ENCODE measurements at places on chromosomes 4 and X. TPM values are rescaled to one million over a fixed set of nuclear protein-coding genes. Genes with fewer than 3 reads are reported as not detected.

DNA sequence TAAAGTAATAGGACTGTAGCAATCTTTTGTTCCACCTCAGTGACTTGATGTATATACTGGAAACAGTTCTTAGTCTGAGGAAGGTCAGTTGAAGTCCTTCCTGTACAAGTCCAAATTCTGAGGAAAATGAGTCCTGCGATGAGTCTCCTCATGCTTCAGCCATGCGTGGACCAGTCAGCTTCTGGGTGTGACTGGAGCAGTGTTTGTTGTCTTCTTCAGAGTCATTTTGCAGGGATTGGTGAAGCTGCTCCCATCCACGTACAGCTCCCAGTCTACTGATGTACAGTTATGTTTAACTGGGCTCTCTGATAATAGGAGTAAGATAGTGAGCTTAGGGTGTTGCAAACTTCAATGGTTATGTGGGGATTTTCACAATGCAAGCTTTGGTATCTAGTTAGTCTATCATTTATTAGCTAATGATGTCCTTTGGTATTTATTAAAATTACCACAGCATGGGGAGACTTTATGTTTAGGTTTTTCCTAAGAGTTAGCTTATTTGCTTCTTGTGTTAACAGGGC is 3.4 kb downstream of the UGT2B17 start:
- no peaks in the 10 kb centered on the region for H3K27me3 ChIP-seq
- no peaks in the 10 kb centered on the region for H3K36me3 ChIP-seq
- no peak overlapping the region for H3K27ac ChIP-seq
- no peak for DNase-seq

DNA sequence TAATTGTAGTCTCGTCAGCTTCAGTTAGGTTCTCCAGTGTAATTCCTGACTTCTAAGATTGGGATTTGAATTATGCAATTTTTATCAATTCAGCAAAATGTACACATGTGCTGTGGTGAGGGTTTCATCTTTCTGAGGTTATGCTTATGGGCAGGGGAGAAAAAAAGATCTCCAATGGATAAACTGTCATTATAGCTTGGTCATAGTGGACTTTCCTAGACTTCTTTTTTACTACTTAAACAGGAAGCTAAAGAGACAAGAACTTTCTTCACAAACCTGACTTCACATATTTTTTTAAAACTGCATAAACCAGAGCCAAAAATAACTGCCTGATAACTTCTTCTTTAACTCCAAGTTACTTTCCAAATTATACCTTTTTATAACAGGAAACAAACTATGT is 21.7 kb upstream of the SPP1 start:
- H3K27me3 ChIP-seq: peaks cover 28% of the 10 kb centered on the region
- H3K27ac ChIP-seq: no peak overlapping the region
- H3K36me3 ChIP-seq: no peaks in the 10 kb centered on the region
- no peaks in the 10 kb centered on the region for H3K4me1 ChIP-seq

- H3K36me3 ChIP-seq: peaks cover 52% of the 10 kb centered on the region
- H3K4me1 ChIP-seq: peaks cover 6% of the 10 kb centered on the region
- no peak overlapping the region for H3K4me3 ChIP-seq
These were observed 524.1 kb downstream of the IL15 start for GRCh38 chr4:142160509-142160908.

DNA sequence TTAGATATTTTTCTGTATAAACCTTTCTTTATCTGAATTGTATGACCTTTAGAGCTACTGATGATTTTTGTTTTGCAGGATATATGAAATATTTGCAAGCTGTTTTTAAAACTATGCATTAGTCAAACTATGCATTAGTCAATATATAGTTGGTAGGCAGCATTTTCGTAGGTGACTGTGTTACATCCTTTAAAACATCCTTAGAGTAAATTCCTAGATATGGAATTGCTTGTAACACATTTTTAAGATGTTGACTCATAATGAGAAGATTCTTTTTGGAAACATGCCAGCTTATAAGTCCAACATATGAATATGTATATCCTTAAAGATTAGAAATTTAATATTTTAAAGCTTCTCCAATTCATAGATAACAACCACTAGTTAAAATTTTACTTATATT is 1768.5 kb downstream of the PCDH7 start:
- no peak overlapping the region for H3K4me3 ChIP-seq
- no peaks in the 10 kb centered on the region for H3K27me3 ChIP-seq
- DNase-seq: no peak

- peaks cover 40% of the 10 kb centered on the region for H3K36me3 ChIP-seq
- H3K4me3 ChIP-seq: no peak overlapping the region
- no peak for DNase-seq
- H3K27ac ChIP-seq: no peak overlapping the region
- H3K4me1 ChIP-seq: peaks cover 6% of the 10 kb centered on the region
- no peaks in the 10 kb centered on the region for H3K27me3 ChIP-seq
These were observed 37.3 kb downstream of the CASP6 start for GRCh38 chr4:109665783-109666485.

DNA sequence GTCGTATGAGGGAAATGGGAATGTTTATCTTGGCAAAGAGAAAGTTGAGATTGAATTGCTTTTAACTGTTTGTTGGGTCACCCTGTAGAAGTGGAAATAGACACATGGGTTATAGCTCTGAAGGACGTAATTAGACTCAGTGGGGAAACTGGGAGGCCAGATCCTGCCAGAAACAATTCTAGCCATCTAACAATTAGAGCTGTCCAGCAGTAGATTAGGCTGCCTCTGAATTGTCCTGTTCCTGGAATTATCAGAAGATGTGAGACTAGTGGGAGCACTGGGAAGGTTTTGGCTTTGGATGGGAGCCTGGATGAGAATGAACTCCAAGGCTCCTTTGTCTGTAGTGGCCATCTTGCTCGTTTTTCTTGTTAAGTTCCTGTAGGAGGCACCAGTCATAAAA is 61.9 kb upstream of the IGFBP7 start:
- H3K27ac ChIP-seq: no peak overlapping the region
- DNase-seq: no peak
- no peaks in the 10 kb centered on the region for H3K4me1 ChIP-seq
- H3K27me3 ChIP-seq: peaks cover 2% of the 10 kb centered on the region
- no peaks in the 10 kb centered on the region for H3K36me3 ChIP-seq
- H3K4me3 ChIP-seq: no peak overlapping the region

- no peaks in the 10 kb centered on the region for H3K4me1 ChIP-seq
- DNase-seq: no peak
- no peak overlapping the region for H3K4me3 ChIP-seq
- no peak overlapping the region for H3K27ac ChIP-seq
- H3K36me3 ChIP-seq: no peaks in the 10 kb centered on the region
- no peaks in the 10 kb centered on the region for H3K27me3 ChIP-seq
These were observed 484.5 kb downstream of the PACRGL start for GRCh38 chr4:21184788-21185187.

GRCh38 chrX:153448556-153449367 is 2.9 kb upstream of the TREX2 start:
- no peak for DNase-seq
- no peaks in the 10 kb centered on the region for H3K36me3 ChIP-seq
- no peaks in the 10 kb centered on the region for H3K27me3 ChIP-seq

- H3K36me3 ChIP-seq: no peaks in the 10 kb centered on the region
- H3K4me1 ChIP-seq: no peaks in the 10 kb centered on the region
- H3K27ac ChIP-seq: no peak overlapping the region
- no peak overlapping the region for H3K4me3 ChIP-seq
- no peak for DNase-seq
These were observed 45.4 kb downstream of the COMMD8 start for GRCh38 chr4:47418147-47418546.

- no peaks in the 10 kb centered on the region for H3K27me3 ChIP-seq
- H3K4me3 ChIP-seq: no peak overlapping the region
- H3K4me1 ChIP-seq: no peaks in the 10 kb centered on the region
- H3K27ac ChIP-seq: no peak overlapping the region
- H3K36me3 ChIP-seq: no peaks in the 10 kb centered on the region
- DNase-seq: no peak
These were observed 202.2 kb upstream of the CXorf66 start for GRCh38 chrX:140167551-140167950.

- H3K36me3 ChIP-seq: peaks cover 64% of the 10 kb centered on the region
- H3K4me3 ChIP-seq: no peak overlapping the region
- peak overlapping the region; percentile 31 for H3K27ac ChIP-seq
These were observed 4.6 kb downstream of the JAKMIP1 start for GRCh38 chr4:6195602-6196319.

GRCh38 chr4:154739111-154739510 is 4.7 kb upstream of the LRAT start:
- H3K27ac ChIP-seq: no peak overlapping the region
- peaks cover 2% of the 10 kb centered on the region for H3K36me3 ChIP-seq
- no peak for DNase-seq
- peaks cover 39% of the 10 kb centered on the region for H3K27me3 ChIP-seq

- DNase-seq: no peak
- no peaks in the 10 kb centered on the region for H3K36me3 ChIP-seq
- peaks cover 13% of the 10 kb centered on the region for H3K27me3 ChIP-seq
- no peaks in the 10 kb centered on the region for H3K4me1 ChIP-seq
These were observed 171.9 kb upstream of the GALNT7 start for GRCh38 chr4:172996571-172997216.

GRCh38 chr4:153877898-153878297 is 89.0 kb upstream of the SFRP2 start:
- no peaks in the 10 kb centered on the region for H3K4me1 ChIP-seq
- H3K27ac ChIP-seq: no peak overlapping the region
- peaks cover 5% of the 10 kb centered on the region for H3K36me3 ChIP-seq
- no peak for DNase-seq
- no peak overlapping the region for H3K4me3 ChIP-seq

GRCh38 chrX:23959781-23960180 is 52.0 kb downstream of the CXorf58 start:
- DNase-seq: no peak
- H3K36me3 ChIP-seq: no peaks in the 10 kb centered on the region
- no peaks in the 10 kb centered on the region for H3K27me3 ChIP-seq
- peak overlapping the region; percentile 8 for H3K27ac ChIP-seq
- peaks cover 7% of the 10 kb centered on the region for H3K4me1 ChIP-seq
- H3K4me3 ChIP-seq: no peak overlapping the region

DNA sequence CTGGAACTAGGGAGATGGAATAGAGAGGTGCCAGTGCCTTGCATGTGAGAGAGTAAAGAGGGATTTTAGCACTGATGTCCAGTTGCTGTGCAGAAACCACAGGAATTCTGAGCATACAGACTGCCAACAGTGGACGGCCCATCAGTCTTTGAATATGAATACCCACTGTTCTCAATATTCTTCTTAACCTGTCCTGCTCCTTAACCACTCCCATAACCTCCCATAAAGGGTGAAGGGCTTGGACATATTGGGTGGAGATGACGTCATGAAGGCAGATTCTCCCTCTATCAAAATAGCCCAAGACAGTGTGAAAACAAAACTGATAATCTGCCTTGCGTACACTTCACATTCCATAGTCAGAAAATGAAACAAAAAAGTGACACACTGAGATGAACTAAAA is 1313.7 kb upstream of the PABPC4L start:
- H3K36me3 ChIP-seq: no peaks in the 10 kb centered on the region
- no peak for DNase-seq
- H3K4me3 ChIP-seq: no peak overlapping the region
- no peaks in the 10 kb centered on the region for H3K4me1 ChIP-seq

DNA sequence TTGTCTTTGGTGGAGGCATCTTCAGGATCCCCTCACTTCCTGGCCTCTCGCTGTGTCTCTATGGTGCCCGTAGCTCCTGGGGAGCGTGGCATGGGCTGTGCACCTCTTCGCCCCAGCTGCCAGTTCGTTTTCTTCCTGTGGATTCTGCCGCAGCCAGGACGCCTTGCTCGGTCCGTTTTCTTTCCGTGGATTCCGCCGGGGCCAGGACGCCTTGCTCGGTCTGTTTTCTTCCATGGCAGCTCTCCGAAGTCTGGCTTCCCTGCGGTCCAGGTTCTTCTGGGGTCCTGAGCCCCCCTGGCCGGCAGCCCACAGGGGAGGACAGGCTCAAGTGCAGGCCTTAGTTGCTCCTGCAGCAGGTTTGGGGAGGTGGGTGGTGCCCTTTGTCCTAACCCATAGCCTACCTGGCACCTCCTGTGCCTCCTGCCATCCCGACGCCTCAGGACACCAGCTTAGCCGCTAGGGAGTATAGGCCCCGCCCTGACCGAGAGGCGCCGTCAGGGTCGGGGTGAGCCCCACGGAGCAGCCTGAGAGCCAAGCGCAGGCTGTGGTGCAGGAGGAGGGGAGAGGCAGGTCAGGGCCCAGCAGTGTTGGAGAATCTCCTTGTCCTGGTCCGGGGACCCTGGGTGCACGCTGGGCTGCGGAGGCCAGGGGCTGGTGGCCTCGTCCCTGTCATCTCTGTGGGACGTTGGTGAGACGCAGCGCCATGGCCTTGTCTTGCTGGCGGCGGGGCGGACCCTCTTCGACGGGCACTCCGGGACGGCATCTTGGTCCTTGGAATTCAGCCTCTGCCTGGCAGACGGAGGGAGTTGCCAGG is 27.1 kb downstream of the UVSSA start:
- no peak for DNase-seq
- H3K27ac ChIP-seq: no peak overlapping the region
- no peaks in the 10 kb centered on the region for H3K27me3 ChIP-seq
- no peaks in the 10 kb centered on the region for H3K4me1 ChIP-seq
- no peaks in the 10 kb centered on the region for H3K36me3 ChIP-seq

- no peak overlapping the region for H3K27ac ChIP-seq
- no peak for DNase-seq
- no peak overlapping the region for H3K4me3 ChIP-seq
- no peaks in the 10 kb centered on the region for H3K4me1 ChIP-seq
- peaks cover 17% of the 10 kb centered on the region for H3K27me3 ChIP-seq
These were observed 370.3 kb upstream of the SMIM31 start for GRCh38 chr4:164383358-164384220.

GRCh38 chr4:114659386-114660008 is 60.9 kb downstream of the UGT8 start:
- no peaks in the 10 kb centered on the region for H3K4me1 ChIP-seq
- H3K27me3 ChIP-seq: peaks cover 4% of the 10 kb centered on the region
- no peaks in the 10 kb centered on the region for H3K36me3 ChIP-seq
- no peak overlapping the region for H3K4me3 ChIP-seq
- H3K27ac ChIP-seq: no peak overlapping the region

GRCh38 chr4:118849867-118850487 is 14.1 kb upstream of the SEC24D start:
- H3K27me3 ChIP-seq: peaks cover 2% of the 10 kb centered on the region
- H3K4me1 ChIP-seq: peaks cover 22% of the 10 kb centered on the region
- H3K4me3 ChIP-seq: peak overlapping the region; percentile 94
- H3K36me3 ChIP-seq: peaks cover 12% of the 10 kb centered on the region
- peak overlapping the region; percentile 90 for H3K27ac ChIP-seq

DNA sequence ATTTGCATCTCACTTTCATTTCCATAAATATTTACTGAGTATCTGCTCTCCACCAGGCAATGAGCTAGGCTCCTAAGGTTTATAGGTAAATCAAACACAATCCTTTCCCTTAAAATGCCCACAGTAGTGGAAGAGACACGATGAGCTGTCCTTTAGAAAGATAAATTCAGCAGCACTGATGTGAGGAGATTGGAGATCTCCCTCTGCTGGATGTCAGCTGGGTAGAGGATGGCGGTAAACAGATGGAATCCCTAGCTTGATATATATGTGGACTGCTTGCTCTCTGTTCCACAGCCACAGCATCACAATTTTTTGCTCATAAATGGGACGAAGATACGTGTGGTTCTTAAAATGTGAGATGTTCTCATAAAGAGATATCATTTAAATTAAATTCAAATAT is 216.4 kb upstream of the RASGEF1B start:
- H3K36me3 ChIP-seq: no peaks in the 10 kb centered on the region
- peaks cover 2% of the 10 kb centered on the region for H3K27me3 ChIP-seq
- no peak overlapping the region for H3K4me3 ChIP-seq
- no peak for DNase-seq
- no peak overlapping the region for H3K27ac ChIP-seq

MTCP1 gene
- 20.2 TPM for total RNA-seq

MAGEC2 gene
- total RNA-seq: not detected

FGF16 gene
- total RNA-seq: not detected

AMTN gene
- total RNA-seq: not detected

NUDT10 gene
- 0.20 TPM for total RNA-seq

PRMT9 gene
- total RNA-seq: 12.0 TPM

SLC10A4 gene
- total RNA-seq: not detected

VCX3B gene
- not detected for total RNA-seq

MFAP3L gene
- 0.25 TPM for total RNA-seq

CSAG1 gene
- not detected for total RNA-seq

TCP11X2 gene
- not detected for total RNA-seq

Measured in activated CD4-positive, alpha-beta memory T cell treated with anti-CD3 and anti-CD28 coated beads, Interleukin-2, amount 10 ng/mL, durations not matched to agents 7 days and 5 days (primary cell).